ENCODE measurements at places on chromosomes 6 and 20.

GRCh38 chr20:9100691-9101090 lies 31.8 kb downstream of the PLCB4 start:
- DNase-seq: no peak

DNA sequence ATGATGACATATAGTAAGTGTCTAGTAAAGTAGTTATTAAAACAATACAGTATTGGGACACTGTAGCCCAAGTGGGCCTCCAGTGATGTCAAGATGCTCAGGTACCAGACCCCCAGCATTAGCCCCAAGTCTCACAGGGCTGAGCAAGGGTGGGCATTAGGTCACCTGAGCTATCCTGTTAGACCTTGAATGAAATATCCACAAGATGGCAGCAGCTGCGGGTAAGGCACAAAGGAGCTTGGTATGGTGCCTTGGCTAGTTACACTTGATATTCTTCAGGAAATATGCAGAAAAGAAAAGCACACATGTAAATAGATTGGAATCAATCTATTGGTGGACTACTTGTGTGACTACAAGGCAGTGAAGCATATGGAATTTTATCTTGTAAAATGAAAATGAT lies 701.8 kb upstream of the ADGRB3 start:
- DNase-seq: no peak

GRCh38 chr6:34928695-34929094 lies 39.6 kb downstream of the ANKS1A start:
- no peak for DNase-seq

- DNase-seq: no peak
Measured at GRCh38 chr6:154167126-154167525, 128.1 kb downstream of the OPRM1 start.

DNA sequence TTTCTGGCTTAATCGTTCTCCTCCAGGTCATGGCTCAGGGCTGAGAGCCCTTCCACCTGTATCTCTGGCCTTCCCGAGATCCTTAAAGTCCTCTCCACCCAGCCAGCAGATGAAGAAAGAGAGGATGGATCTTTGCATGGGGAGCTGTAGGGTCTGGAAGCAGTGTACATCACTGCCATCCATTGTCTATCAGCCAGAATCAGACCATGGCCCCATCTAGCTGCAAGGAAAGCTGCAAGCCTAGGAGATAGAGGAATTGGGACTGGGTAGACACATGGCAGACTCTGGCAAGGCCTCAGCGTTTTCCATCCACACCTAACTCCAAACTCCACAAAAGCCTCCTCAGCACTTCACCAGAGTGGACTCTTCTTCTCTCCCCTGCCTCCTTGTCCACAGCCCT lies 113.8 kb upstream of the MAFB start:
- no peak for DNase-seq

DNA sequence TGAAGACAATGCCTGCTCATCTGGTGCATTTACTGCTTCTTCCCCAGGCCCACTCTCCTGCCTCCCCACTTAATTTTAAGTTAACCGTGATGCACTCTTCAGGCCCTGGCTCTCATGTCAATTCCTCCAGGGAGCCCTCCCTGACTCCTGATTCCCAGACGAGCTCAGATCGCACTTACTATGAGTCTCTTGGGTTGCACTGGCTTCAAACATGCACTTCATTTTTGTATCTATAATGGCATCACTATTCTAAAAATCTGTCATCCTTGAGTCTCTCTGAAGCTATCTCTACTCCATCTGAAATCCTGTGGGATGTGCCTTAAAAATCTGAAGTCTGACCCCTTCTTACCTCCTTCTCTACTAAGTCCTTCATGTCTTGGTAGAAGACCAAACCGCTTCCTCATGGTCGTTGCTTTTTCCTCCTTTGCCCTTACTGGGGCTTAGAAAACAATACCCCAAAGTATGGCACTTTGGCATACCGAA lies 24.7 kb downstream of the COX4I2 start:
- no peak for DNase-seq

DNA sequence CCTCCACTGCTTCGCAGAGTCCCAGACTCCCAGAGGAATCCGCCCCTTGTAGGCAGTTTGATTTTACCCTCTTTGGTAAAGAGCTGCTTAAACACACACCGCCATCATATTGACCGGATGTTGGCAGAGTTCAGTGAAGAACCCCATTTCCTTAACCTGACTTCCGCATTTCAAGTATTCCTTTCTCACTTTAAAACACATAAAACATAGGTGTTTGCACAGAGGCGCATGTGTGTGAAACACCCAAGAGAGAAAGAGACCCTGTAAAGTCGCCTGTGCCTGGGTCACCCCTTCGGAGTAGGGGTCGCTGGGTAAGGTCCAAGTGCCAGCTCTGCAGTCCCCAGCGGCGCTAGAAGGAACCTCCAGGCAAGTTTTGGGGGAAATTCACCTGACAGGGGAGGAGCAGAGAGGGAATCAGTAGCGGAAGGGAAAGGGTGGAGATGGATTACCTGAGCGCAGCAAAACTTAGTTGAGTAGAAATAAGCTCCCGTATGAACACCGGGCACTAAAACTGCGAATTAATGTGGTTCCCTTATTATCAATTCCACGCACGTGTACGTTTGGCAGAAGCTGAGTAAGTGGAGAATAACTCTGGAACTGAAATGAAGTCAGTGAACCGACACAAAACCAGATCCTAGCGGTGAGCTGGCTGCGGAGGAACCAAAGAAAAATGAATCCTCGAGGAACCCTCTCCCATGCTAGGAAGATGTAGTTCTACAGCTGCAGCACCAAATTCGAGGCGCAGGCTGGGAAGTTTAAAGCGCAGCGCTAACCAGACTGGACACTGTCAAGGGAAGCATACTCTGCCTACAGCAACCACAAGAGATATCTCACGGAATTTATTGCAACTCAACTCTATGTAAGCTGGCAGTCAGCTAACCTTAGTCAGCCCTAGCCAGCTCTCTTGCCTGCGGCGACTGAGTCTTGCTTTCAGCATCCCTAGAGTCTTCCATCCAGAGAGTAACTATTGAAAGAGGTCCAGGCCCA lies 3.5 kb upstream of the HTR1B start:
- no peak for DNase-seq

DNA sequence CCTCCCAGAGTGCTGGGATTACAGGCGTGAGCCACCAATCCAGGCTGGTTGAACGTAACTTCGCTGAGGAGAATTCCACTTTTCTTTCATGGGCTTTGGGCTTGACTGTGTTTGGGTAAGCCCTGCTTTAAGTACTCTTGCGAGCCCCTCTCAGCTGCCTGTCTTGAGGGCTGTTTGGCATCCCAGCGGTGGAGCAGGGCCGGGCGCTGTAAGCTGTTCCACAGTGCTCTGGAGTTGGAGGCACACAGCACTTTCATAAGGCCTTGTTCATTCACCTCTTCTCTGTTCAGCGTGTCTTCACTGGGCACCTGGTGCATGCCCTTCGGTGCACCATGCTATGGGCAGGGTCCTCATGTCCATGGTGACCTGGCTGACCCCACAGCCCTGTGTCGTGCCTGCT lies 21.6 kb downstream of the PNLDC1 start:
- DNase-seq: no peak

GRCh38 chr6:167235005-167235404 lies 56.1 kb upstream of the UNC93A start:
- no peak for DNase-seq

DNA sequence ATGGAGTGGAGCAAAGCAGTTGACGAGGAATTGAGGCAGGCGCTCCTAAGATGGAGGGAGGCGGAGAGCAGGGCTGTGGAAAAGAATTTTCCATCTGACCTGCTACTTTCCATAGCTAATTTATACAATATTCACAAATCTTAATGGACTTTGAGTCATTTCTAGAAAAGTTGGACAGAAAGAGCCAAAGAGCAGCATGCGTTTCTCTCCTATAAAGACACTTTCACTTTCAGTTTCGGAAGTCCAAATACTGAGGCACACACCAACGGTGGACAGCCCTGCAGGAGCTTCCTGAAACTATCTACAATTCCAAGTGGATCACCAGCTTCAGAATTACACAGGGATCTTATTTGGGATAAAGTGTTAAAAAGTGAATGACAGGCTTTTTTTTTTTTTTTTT lies 43.5 kb downstream of the PANK2 start:
- no peak for DNase-seq

- DNase-seq: no peak
Measured at GRCh38 chr20:50595433-50595895, 85.3 kb downstream of the PTPN1 start.

- DNase-seq: no peak
Measured at GRCh38 chr6:110255211-110255750, 75.1 kb downstream of the CDC40 start.

GRCh38 chr6:48449002-48449401 lies 338.0 kb upstream of the PTCHD4 start:
- no peak for DNase-seq

GRCh38 chr6:48471326-48471725 lies 360.3 kb upstream of the PTCHD4 start:
- no peak for DNase-seq

- no peak for DNase-seq
Measured at GRCh38 chr6:150320442-150320841, 48.4 kb upstream of the IYD start.

GRCh38 chr6:18207949-18208348 lies 52.7 kb downstream of the KDM1B start:
- no peak for DNase-seq

DNA sequence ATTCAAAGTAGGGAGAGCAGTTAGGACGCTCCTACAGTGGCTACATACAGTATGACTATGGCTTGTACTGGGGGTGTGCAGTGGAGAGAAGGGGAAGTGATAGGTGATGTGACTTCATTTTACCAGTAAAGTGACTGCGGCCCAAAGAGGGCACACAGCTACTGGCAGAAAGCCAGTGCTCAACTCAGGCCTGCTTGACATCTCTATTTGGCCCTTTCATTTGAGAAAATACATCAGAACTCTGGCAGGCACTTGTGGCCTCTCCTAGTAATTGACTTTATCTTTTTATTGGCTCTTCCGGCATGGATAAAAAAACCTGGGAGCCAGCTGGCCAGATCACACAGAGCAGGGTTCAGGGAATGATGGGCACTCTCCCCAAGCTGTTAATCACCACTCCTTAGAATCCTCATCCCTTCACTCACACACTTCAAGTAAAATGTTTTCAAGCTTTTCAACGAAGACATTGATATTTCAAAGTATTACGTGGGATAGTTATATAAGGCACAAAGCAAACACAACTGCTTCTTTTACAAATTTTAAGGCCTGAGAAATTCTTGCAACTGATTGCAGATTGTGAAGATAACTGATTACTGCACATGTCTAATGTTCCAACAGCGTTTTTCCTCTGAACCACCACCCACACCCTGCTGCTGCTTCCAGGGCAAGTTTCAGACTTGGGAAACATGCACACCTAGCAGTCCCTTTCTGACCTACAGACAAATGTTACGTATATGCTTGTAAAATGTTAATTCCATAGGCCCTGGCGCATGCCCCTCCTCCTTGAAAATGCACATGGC lies 73.5 kb downstream of the TNFRSF21 start:
- no peak for DNase-seq

GRCh38 chr6:129709196-129709768 lies 695 bp downstream of the ARHGAP18 start:
- no peak for DNase-seq

- no peak for DNase-seq
Measured at GRCh38 chr20:16229813-16230212, 343.4 kb downstream of the KIF16B start.

DNA sequence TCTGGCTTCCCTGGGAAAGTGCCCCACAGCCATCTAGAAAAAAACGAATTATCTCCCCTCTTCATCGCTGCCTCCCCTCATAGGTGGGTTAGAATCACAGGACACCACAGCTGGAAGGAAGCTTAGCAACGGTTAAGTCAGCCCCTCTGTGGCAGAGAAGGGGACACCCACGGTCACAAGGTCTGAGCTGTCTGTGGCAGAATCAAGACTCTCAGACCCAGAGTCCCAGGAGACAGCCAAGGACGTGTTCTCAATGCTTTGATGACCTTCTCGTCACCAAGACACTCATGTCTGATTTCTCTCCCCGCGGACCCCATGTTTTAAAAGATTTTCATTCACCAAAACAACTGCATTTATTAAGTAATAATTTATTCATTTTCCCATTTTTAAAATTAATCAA lies 221.5 kb downstream of the NRN1 start:
- no peak for DNase-seq

DNA sequence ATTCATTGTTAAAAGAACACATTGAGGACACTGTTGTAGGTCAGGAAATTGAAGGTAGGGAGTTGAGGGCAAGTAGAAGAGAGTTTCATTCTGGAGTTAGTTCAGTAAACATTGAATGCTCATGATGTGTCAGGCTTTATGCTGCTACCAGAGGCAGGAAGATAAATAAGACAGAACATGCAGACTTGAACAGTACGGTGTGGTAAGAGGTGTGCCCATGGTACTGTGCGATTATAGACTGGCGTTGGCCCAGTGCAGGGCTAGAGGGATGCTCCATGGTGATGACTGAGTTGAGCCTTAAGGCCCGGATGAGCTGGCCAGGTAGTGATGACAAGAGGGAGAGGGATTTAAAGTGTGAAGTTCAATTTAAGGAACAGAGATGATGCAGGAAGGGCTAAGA lies 50.8 kb downstream of the CARMIL1 start:
- DNase-seq: no peak

DNA sequence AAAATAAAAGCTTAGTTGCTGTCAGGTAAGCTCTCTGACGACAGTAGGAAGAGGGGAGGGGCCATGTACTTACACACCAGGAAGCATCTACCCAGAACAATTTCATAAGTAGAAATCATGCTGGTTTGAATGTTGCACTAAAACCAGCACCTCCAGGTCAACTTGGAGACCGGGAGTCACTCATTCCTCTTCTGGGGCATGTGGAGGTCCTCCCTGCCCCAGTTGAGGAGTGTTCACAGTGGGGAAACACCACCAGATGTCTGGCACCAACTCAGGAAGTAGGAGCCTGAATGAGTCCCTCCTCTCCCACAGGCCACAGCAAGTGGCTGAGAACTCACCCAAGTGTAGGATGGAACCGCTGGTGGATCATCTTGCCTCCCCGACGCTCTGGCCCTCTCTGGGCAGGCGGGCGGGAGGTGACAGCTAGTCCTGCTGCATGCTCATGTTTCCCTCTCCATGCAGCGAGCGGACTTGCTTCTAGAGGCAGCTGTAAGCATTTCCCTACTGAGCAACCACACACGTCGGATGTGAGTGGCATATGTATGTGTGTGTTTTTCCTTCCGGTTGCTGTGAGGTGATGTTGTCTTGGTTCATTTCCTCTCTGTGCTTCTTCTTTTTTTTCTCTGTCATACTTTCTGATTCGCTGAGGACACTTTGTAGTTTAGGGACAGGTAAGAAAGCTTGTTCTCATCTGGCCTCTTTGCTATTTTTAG lies 149.5 kb upstream of the NEDD9 start:
- DNase-seq: no peak

GRCh38 chr6:125974214-125974866 lies 12.0 kb upstream of the TRMT11 start:
- DNase-seq: no peak

Measured in cortex of kidney (tissue), 1 donor.